Mucosa of gallbladder (tissue), 1 donor: ENCODE measurements at places on chromosomes 6 and 20. TPM values are rescaled to one million over a fixed set of nuclear protein-coding genes. Genes with fewer than 3 reads are reported as not detected.

DNA sequence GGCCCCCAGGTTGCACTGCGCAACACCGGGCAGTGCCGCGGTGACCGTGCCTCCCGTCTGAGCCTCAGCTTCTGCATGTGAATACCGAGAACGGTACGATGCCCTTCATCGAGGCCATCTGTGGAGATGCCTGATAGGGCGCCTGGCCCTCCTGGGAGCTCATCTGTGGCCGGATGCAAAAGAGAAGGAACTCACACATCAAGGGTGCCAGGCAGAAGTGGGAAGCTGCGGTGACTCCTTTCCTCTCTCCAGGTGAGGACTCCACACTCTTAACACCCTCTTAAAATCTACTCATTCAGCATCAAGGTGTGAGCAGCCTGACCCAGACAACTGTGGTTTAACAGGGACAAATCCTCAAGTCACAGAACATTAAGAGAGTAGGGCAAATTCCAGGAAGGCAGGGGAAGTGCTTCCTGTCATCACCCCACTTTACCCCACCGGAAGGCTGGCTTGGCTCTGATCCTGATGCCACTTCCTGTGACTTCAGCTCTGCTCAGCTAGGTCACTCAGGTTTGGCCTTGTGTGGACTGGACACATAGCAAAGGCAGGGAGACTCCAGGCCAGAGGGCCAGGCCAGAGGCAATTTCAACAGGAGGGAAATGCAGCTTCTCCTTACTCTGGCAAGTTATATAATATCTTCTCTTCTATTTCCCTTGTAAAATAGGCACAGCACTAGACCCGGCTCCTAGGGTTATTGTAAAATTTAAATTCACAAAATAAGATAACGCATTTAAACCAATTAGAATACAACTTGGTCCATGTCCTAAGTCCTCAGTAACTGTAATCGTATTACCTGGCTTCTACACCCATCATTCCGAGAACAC is 69.4 kb downstream of the CPNE5 start:
- no peak for DNase-seq

DNA sequence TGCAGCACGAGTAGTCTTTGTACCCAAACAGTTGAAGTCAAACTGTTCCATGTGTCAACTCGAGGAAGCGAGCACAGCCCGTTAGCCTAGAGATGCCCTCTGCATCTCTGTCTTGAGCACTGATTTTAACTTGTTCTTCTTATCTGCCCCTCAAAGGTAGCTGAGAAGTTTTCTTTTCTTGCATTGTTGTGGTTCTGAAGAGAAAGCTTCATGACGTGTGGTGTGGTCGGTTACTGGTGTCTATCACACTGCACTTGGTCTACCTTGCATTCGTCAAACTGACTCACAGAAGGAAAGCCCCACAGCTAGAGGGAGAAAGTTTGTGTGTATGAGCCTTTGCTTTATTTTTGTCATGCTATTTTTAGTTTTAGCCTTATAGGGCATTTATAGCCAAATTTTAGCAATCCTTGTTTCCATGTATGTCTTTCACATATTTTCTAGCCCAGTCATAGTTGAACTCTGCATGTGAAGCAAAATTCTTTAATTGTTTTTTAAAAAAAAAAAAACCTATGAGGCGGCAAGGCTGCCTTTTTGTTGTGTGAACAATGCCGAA is 115.1 kb downstream of the JAG1 start:
- no peak for DNase-seq

The SRMS gene
- not detected for total RNA-seq

GRCh38 chr6:89799756-89800155 is 19.8 kb downstream of the MDN1 start:
- DNase-seq = no peak

DNA sequence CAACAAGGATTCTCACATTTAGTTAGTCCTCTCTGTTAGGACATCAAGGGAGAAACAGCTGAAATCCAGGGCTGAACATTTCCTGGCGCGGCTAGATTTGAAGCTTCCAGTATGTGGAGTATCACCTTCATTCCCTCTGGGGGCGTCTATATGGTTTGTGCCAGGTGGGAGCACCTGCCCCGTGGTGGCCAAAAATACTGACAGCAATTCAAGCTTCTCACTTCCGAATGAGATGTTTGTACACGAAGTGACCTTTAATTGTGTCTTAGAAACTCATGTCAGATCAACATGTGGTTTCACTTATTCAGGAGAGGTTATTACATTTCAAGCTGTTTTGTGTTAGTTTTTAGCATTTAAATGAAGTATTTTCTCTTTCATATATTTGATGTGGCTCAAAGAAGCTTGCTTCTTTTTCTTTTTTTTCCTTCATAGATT is 67.3 kb upstream of the ZNF217 start:
- no peak for DNase-seq

The TMX4 gene
- 70.2 TPM for total RNA-seq

DNA sequence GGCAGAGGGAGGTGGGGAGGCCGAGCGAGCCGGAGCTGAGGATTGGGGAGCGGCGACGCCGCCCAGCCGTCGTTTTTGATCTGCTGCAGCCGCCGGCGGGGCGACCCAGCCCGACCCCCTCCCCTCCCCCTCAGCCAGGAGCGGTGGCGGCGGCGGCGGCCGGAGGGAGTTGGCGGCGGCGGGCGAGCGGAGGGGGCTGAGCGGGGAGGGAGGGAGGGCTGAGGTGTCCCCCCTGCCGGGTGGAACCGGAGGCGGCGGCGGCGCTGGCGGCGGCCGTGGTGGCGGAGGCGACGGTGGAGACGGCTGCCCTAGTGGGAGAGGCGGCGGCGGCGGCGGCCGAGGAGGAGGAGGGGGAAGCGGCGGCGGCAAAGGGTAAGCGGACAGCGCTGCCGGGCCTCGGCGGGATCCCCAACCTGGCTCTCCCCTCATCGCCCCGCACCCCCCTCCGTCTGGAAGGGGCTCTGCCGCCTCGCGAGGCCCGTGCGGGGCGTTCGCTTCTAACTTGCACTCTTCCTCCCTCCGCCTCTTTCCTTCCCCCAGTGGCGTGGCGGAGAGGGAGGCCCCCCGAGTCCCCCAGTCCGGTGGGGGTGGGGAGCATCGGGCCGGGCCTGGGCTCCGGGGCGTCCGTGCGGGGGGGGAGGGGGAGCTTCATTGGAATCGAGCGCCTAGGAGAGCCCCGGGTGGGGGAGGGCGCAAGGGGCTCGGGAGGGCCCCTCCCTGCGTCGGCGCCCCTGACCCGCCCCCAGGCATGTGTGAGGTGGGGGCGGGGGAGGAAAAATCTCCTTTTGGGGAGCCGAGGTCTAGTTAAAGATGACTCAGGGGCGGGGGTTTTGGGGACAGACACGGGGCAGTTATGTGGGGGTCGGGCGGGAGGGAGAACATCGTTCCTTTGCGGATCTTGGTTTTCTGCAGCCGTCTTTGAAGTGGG is at the start of gene TAB2:
TAB2 (plus strand) TSS at position 69 of the 928 bp plus-strand sequence. CDS start 52,286 bp downstream, outside the sequence.
- DNase-seq = peak; percentile 16

The POPDC3 gene
- 0.26 TPM for total RNA-seq

DNA sequence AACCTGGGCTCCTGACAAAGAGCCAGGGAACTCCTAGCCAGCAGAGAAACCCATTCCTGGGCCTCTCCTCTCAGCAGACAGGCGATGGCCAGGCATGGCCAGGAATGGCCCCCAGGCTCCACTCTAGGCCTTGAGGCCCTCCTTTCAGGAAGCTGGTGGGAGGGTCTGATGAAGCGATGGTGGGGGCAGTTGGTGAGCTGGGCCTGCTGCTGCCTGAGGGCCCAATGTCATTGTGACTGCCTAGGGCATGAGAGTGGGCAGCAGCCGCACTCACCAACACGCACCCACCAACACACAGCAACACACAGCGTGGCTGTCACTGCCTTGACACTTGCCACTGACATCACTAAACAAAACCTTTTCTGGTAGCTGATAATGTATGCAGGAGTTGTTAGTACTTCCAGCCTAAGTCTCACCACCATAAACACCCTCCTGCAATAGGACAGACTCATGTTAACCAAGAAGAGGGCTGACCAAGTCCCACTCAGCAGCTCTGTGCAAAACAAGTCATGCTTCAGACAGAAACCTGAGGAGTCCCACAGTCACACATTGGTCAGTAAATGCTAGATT is 69.3 kb downstream of the ABHD12 start:
- no peak for DNase-seq

GRCh38 chr6:50093116-50093937 is 43.6 kb upstream of the DEFB112 start:
- peak; percentile 60 for DNase-seq

DNA sequence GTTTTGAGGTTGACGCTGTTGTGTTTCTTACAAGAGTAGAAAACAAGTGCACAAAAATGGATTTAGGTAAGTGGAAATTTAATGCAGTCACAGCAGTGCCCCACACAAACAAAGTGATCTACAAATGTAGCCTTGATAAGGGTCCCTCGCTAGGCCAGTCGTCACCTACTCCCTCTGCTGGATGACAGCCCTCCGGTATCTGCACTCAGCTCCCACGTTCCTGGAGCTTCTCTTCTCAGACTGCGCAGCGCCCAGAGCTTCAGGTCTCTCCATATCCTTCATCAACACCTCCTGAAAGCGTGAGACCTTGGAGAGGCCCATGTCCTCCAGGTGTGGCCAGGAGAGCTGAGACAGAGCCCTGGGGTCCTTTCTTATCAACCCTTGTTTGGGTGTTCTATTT is 58.3 kb upstream of the MAP3K4 start:
- DNase-seq = no peak

The SRSF12 gene
- 2.2 TPM for total RNA-seq

The SMLR1 gene
- 2.8 TPM for total RNA-seq

- no peak for DNase-seq
Observed at GRCh38 chr6:126548300-126548699, 208.4 kb downstream of the CENPW start.

DNA sequence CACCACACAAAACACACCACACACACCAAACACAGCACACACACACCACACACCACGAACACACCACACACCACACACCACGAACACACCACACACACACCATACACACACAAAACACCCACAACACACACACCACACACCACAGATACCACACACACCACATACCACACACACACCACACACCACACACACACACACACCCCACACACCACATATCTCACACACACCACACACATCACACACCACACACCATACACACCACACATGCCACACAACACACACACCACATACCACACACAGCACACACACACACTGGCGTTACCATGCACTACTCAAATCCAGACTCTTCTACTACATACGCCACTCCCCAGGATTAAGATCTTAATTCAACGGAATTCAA is 118.9 kb upstream of the THBS2 start:
- DNase-seq = no peak

DNA sequence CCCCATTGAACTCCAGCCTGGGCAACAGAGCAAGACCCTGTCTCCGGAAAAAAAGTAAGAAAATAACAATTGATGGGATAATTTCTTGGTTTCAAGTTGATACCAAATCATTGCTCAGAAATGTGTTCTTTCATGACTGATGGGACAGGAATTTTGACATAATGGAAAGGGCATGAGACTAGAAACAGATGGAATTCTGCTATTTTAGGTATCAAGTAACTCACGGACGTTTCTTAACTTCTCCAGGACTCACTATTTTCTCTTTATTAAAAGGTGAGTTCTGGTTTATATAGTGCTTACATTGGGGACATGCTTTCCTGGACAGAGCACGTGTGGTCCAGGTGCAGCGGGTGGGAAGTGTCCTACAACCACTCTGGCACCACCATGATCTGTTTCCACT is 6.0 kb upstream of the DSP start:
- no peak for DNase-seq

GRCh38 chr6:125779924-125780539 is 10.7 kb upstream of the NCOA7 start:
- DNase-seq = peak; percentile 85

DNA sequence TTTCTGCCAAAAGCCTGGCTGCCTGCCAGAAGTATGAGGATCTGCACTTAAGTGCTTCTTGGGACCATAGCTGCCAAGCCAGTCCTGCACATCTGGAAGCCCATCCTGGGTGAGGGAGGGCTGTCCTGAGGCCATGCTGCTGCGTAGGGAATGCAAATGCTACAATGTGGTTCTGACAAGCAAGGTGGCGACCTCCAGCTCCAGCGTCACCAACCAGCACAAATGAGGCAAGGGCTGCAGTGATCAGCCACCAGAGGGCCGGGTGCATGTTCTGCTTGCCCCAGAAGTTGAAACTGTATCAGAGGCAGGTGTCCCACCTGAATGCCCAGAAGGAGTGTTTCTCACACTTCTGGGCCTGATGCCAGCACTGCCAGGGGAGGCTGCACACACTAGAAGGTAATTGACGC is 99.1 kb upstream of the KCNQ5 start:
- no peak for DNase-seq

The ENPP3 gene
- 1.6 TPM for total RNA-seq

DNA sequence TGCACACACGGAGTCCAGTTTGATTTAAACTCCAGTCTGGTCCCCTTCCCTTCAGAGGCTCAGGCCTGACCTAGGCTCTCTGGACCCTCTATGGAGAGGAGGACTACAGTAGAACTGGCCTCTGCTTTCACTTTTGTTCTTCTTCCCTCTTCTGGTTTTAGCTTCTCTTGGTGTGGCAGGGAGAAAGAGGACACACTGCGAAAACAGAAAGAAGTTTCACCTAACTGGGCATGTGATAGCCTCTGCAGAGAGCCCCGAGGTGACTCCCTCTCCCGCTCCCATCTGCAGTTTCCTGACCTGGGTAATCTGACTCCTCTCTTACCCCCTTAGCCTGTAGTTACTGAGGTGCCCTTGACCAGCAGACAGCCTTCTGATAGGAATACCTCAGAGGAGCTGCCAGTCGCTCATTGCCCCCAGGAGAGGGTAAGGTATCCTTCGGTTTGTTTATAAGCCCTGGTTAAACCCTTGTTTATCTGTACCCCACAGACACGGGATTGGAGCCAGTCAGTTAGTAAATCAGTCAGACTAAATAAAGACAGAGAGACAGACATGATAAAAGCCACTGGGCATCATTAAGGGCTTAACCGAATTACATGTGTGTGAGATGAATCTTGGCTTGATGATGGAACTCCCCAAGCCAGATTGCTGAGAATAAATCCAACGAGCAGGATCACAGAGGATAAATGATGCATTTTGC is 12.0 kb upstream of the DTNBP1 start:
- no peak for DNase-seq

DNA sequence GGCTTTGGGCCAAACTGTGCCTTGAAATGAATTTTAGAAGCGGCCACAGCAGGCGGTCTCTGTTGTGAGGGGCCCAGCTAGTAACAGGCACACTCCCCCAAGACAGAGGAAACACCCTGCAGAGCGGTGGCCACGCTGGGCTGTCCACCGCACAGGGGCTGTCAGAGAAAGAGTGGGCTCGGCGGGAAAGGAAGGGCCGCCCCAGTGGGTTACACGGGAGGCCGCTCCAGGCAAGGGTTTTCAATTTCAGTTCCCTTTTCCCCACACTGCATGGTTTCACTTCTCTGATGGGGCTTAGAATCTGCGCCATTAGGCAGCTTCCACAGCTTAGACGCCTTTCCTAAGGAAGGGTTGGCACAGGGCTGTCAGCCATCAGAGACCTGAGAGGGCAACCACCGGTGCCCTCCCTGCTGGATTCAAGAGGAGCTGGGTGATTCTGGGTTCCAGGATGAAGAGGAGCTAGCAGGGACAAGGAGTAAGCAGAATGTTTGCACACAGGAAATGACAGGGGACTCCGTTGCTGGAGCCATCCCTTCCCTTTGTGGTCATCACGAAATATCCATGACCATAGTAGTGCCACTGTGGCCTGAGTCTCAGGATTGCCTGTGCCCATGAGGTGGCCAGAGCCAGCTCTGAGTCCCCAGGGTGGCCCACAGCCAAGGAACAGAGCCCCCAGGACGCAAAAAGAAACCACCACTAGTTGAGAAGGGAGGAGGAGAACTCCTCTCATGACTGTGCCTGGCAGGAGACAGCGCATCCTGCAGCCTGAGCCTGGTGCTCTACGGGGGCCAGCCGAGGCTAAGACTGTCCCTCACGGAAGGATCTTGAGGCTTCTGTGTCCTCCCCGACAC is 282.7 kb downstream of the NRN1 start:
- no peak for DNase-seq

The OPN5 gene
- total RNA-seq = not detected

The RFX6 gene
- total RNA-seq = not detected

The MYLK4 gene
- total RNA-seq = 0.63 TPM
